Stimulated activated CD4-positive, alpha-beta T cell treated with anti-CD3 and anti-CD28 coated beads, Interleukin-1b, Interleukin-23, amount 100 ng/mL, for 1 hour (primary cell): ENCODE measurements at places on chromosomes 7 and 10.

GRCh38 chr10:132783165-132783939 is 2.6 kb downstream of the NKX6-2 start:
- DNase-seq = no peak

- no peak for DNase-seq
Observed at GRCh38 chr7:122304319-122304975, at the start of gene FEZF1. Gene FEZF1 (minus strand): TSS chr7:122304750. CDS start chr7:122304437, 313 bp downstream.

DNA sequence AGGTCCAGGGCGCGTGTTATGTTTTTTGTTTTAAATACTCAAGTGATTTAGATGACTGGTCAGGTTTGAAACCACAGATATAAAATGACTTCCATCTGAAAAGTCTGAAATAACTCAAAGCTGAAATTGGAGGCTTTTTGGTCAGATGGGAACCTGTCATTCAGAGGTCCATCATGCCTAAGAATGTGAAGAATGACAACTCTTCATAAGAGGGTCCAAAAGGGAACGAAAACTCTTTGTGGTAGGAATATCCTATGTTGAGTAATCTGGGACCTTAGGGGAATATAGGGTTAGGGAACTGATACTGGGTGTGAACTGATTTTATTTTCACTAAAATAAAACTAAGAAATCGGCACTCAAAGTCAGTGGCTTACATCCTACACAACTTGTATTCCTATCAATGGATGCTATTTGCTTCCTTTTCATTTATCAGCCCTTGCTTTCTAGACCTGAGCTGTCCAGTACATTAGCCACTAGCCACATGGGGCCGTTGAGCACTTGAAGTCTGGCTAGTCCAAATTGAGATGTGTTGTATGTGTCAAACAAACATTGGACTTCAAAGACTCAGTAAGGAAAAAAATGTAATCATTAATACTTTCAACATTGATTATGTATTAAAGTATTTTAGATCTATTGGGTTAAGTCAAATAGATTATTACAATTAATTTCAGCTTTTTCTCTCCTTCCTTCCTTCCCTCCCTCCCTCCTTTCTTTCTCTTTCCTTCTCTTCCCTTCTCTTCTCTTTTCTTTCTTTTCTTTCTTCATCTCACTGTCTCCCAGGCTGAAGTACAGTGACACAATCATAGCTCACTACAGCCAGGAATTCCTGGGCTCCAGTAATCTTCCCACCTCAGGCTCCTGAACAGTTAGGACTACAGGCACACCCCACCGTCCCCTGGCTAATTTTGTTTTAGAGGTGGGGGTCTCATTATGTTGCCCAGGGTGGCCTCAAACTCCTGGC is 56.5 kb upstream of the KDM7A start:
- no peak for DNase-seq

- DNase-seq = no peak
Observed at GRCh38 chr10:132336919-132337407, 5.0 kb downstream of the LRRC27 start.
